Testis (tissue), 5 donors: ENCODE measurements at places on chromosomes 3 and 15.

DNA sequence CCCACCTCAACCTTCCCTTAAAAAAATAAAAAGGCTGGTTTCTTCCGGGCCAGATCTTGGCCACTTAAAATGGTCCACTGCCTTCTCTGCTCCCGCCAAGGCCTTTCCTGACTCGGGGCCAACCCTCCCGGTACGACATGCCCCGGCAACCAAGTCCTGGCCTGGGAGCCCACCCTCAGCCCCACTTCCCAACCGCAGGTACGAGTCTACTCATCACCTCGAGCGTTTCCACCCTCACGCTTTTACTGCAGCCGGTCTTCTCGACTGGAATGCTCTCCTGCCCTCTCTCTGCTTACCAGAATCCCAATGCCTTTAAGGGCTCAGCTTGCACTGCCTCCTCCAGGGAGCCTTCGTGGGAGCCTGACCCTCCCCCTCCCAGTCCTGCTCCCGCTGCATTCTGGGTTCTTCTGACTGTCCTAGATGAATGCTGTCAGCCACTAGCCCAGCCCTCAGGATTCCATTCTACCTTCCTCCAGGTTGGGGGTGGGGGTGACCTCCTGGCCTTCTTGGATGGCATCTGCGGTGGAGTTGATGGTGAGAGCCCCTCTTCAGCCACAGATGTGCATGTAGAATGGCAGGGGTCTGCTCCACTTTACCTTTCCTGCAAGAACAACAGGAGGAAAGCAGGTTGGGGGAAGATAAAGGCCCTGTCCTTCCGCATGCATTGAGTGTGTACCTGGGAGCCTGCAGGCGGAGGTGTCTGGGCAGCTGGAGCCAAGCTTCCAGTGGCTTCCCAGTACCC, 1.1 kb upstream of the CSRNP1 start:
- peak overlapping the region; percentile 93 for H3K4me3 ChIP-seq
- H3K36me3 ChIP-seq = no peaks in the 10 kb centered on the region
- peak; percentile 48 for DNase-seq

GRCh38 chr3:33750211-33750548, 32.1 kb upstream of the CLASP2 start:
- no peaks in the 10 kb centered on the region for H3K4me1 ChIP-seq
- no peaks in the 10 kb centered on the region for H3K27me3 ChIP-seq
- H3K36me3 ChIP-seq = no peaks in the 10 kb centered on the region
- no peak overlapping the region for H3K27ac ChIP-seq

- H3K36me3 ChIP-seq = no peaks in the 10 kb centered on the region
- H3K27me3 ChIP-seq = no peaks in the 10 kb centered on the region
- peaks cover 11% of the 10 kb centered on the region for H3K4me1 ChIP-seq
Observed at GRCh38 chr3:139933766-139934165, 1.2 kb upstream of the CLSTN2 start.

- DNase-seq = no peak
- no peaks in the 10 kb centered on the region for H3K36me3 ChIP-seq
- H3K27me3 ChIP-seq = no peaks in the 10 kb centered on the region
- no peak overlapping the region for H3K27ac ChIP-seq
- no peak overlapping the region for H3K4me3 ChIP-seq
Observed at GRCh38 chr3:62199126-62199525, 174.2 kb downstream of the FEZF2 start.

DNA sequence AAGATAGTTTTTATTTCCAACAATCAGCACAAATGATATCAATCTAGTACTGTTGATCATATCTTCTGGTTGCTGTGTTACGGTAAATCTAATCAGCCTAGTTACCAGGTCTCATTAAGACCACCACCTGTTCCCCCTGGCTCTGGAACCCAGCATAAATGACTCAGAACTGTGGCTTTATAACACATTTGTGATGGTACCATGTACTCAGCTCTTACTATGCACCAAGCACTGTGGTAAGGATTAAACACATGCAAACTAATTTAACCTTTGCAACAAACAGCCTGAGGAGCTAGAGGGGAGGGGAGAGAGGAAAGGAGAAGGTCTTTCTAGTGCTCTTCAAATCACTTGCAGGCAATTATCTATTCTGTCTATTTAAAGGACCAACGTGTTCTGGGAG, 173.9 kb upstream of the LMCD1 start:
- H3K4me3 ChIP-seq = no peak overlapping the region
- no peak for DNase-seq
- no peaks in the 10 kb centered on the region for H3K36me3 ChIP-seq
- H3K27ac ChIP-seq = no peak overlapping the region

DNA sequence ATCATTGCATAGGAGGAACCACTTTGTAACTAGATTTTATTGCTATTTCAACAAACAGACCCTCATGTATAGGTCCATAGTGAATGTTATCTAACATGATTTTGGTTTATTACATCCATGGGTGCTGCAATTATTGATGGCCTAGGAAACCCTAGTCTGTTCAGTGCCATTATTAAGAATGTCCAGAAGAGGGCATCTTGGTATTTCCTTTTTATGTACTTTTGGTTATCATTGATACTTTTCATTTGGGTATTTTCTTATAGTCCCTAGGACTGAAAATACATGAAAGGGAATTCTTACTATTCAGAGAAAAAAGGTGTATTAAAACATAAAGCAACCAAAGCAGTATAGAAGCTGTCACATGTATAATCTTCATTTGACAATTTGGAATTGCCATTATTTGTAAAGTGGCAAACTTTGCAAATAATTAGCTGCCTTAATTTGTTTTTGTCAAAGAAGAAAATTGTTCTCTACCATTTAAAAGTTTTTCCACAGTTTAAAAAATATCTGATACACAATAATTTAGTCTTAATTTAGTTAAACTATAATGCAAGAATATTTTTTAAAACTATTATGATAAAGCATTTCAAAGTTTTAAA, 48.7 kb downstream of the CNOT10 start:
- H3K27ac ChIP-seq = no peak overlapping the region
- DNase-seq = no peak
- no peaks in the 10 kb centered on the region for H3K36me3 ChIP-seq
- no peaks in the 10 kb centered on the region for H3K4me1 ChIP-seq
- no peak overlapping the region for H3K4me3 ChIP-seq
- H3K27me3 ChIP-seq = no peaks in the 10 kb centered on the region

- no peaks in the 10 kb centered on the region for H3K27me3 ChIP-seq
- H3K4me3 ChIP-seq = no peak overlapping the region
- H3K27ac ChIP-seq = peak overlapping the region; percentile 99
- H3K4me1 ChIP-seq = peaks cover 4% of the 10 kb centered on the region
- DNase-seq = no peak
Observed at GRCh38 chr3:146247911-146248310, 3.0 kb downstream of the PLSCR4 start.

- no peaks in the 10 kb centered on the region for H3K27me3 ChIP-seq
- no peak for DNase-seq
- no peak overlapping the region for H3K4me3 ChIP-seq
- H3K4me1 ChIP-seq = no peaks in the 10 kb centered on the region
- H3K27ac ChIP-seq = no peak overlapping the region
- no peaks in the 10 kb centered on the region for H3K36me3 ChIP-seq
Observed at GRCh38 chr3:157398598-157398997, 38.1 kb upstream of the PTX3 start.

DNA sequence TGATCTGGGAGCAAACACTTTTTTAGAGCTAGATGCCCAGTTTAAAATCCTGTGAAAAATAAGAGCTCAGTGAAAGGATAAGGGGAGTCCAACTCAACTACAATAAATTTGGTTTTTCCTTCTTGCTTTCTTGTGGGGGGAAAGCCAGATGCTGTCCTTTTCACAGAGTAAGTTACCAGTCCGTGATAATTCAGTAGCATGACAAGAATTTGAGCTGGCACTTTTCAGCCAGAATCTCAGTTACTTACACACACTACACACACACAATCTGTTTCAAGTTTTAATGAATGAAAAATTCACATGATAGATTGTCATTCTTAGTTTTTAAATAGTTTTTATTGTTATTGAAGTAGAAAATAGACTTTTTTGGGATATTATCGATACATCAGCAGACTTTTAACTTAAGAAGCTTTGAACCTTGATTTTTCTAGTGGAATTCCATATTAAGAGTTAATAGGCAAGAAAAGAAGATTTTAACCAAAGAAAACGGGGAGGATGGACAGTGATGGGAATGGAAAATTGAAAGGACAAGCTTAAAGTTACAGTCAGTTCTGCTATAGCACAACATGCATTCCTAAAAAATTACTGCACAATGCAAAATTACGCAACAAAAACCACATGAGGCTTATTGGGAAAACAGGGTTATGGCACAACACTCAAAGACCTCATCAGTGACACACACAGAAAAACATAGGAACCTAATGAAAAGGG, 47.0 kb downstream of the PSMD6 start:
- H3K27me3 ChIP-seq = no peaks in the 10 kb centered on the region
- H3K36me3 ChIP-seq = no peaks in the 10 kb centered on the region
- no peak for DNase-seq
- no peak overlapping the region for H3K4me3 ChIP-seq

- no peak overlapping the region for H3K4me3 ChIP-seq
- no peaks in the 10 kb centered on the region for H3K36me3 ChIP-seq
- H3K27me3 ChIP-seq = no peaks in the 10 kb centered on the region
Observed at GRCh38 chr3:188559856-188560255, 405.9 kb downstream of the LPP start.

DNA sequence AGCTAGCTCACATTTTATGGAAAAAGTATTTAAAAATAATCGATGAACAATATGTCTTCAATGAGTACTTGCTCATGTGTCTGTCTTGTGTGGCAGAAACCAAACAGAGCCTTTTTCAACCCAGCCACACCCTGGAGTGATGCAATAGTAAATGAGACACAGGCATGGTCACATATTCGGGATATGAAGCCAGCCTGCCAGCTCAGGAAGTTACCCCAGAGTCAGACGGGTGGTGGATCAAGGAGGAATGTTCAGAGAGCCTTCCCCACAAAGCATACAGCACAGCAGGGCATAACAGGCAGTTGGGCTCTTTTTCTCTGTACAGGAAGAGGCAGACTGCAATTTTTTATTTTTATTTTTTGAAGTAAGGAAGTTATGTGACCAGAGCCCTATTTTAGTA, 27.3 kb downstream of the LARP6 start:
- H3K27me3 ChIP-seq = no peaks in the 10 kb centered on the region
- no peak overlapping the region for H3K27ac ChIP-seq
- no peak overlapping the region for H3K4me3 ChIP-seq
- peaks cover 3% of the 10 kb centered on the region for H3K4me1 ChIP-seq

GRCh38 chr3:123050666-123051065, 16.2 kb upstream of the PDIA5 start:
- no peak for DNase-seq
- no peaks in the 10 kb centered on the region for H3K27me3 ChIP-seq
- no peak overlapping the region for H3K27ac ChIP-seq
- H3K4me1 ChIP-seq = peaks cover 2% of the 10 kb centered on the region
- no peak overlapping the region for H3K4me3 ChIP-seq

GRCh38 chr3:129974833-129975704, 549 bp downstream of the TRH start:
- peak overlapping the region; percentile 15 for H3K4me3 ChIP-seq
- DNase-seq = no peak
- no peaks in the 10 kb centered on the region for H3K27me3 ChIP-seq
- H3K27ac ChIP-seq = no peak overlapping the region
- H3K4me1 ChIP-seq = peaks cover 15% of the 10 kb centered on the region

- no peak for DNase-seq
- peak overlapping the region; percentile 61 for H3K27ac ChIP-seq
- H3K27me3 ChIP-seq = no peaks in the 10 kb centered on the region
- H3K36me3 ChIP-seq = no peaks in the 10 kb centered on the region
Observed at GRCh38 chr15:90232941-90233386, 777 bp downstream of the CIB1 start.

- H3K36me3 ChIP-seq = no peaks in the 10 kb centered on the region
- no peak for DNase-seq
- no peaks in the 10 kb centered on the region for H3K27me3 ChIP-seq
- no peak within 1 kb of the TSS for H3K4me3 ChIP-seq
Observed at GRCh38 chr15:43266834-43267233, at the start of gene TGM5. Gene TGM5 (minus strand): TSS chr15:43266928. CDS start chr15:43266849, 79 bp downstream.

GRCh38 chr3:104521606-104522336, 844.9 kb upstream of the ALCAM start:
- no peaks in the 10 kb centered on the region for H3K36me3 ChIP-seq
- H3K27ac ChIP-seq = no peak overlapping the region
- no peak for DNase-seq
- H3K27me3 ChIP-seq = no peaks in the 10 kb centered on the region
- no peaks in the 10 kb centered on the region for H3K4me1 ChIP-seq
